ENCODE measurements at places on chromosomes 5 and 9.
A peak's percentile ranks its signal among the peaks of the same experiment; 100 is the strongest.

DNA sequence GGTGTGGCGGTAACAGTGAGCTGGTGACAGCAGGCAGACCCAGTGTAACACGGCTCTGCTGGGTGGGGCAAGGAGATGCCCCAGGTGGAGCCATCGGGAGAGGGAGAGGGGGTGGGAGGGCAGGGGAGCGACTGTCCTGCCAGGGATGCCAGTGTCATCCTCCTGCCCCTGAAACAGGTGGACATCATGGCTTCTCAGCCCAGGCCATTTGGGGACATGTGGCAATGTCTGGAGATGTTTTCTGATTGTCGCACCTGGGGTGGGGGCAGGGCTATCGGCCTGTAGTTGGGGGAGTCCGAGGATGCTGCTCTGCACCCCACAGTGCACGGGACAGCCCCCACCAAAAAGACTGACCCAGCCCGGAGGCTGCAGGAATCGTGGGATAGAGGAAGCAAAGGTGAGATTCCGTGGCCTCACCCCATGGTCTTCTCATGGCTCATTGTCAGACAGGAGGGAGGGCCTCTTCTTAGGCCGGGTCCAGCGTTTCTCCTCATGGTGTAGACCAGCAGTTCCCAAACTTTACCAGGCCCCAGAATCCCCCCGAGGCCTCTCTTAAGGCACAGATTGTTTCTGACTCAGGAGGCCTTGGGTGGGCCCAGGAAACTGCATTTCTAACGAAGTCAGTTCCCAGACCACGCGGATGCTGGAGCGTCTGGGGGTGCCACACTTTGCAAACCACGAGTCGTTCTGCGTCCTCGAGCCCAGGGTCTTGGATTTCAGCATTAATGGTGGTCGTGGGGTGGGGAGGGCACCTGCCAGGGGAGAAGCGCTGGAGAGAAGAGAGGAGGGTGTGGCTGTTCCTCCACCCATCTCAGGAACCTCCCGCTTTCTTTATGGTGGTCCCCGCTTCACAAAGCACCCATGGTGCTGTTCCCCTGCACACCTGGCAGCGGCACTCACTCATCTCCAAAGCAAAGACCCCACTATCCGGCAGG lies 11.0 kb downstream of the COL5A1 start:
- no peak for DNase-seq

GRCh38 chr5:72511366-72511765 lies 4.2 kb upstream of the ZNF366 start:
- no peak for DNase-seq

GRCh38 chr5:73118391-73118973 lies 1.9 kb upstream of the TMEM171 start:
- DNase-seq, result peak; percentile 64

GRCh38 chr5:83724935-83725334 lies 4.3 kb upstream of the HAPLN1 start:
- peak; percentile 72 for DNase-seq

DNA sequence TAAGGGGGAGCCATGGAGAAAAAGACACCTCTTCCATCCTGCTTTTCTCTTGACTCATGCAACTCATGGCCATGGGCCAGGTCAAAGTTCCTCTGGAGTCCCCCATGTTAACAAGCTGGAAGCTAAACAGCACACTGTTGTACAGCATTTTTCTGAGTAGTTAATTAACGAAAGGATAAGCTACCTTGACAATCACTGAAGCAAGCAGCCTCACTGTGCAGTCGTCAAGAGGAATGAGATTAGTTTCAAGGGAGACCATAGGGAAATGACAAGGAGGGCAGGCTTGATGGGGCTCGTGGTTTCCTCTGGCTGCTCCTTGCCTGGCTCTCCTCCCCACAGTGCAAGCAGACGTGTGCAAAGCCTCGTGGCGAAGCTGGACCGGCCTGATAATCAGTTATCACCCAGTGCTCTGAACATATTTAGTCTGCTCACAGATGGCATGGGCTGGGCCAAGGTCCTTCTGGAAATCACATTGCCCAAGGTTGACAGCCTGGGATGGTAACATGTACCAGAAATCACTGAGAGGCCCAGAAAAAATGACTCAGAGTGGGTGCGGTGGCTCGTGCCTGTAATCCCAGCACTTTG lies 209.5 kb downstream of the SLIT3 start:
- DNase-seq, result no peak

- DNase-seq, result no peak
These were observed 108.4 kb upstream of the NREP start for GRCh38 chr5:111865356-111865755.

DNA sequence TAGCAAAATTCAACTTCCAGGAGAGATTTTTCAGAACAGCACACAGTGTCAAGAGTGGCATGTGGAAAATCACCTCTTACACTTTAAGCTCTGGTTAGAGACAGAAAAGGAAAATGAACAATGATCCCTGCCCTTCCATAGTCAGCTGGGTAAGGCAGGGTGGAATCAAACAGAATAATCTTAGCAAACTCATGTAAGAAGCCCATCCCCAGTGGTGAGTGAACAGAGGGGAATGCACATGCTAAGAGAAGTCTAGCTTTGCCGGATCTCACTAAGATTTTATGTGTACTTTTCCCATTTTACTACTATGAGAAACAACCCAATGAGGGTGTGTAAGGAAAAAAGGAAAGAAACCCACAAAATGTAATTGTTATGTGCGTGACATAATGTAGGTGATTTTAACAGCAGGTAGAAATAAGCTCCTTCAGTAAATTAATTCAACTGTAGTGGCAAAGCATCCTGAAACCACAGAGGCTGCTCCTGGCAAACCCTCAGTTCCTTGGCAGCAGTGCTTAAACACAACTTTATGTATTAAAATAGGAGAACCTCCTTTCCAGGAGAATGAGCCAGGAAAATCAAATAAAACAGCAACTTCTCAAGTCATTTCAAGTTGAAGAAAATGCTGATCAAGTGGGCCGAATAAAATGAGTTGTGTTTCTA lies 366.0 kb upstream of the TRPC7 start:
- peak; percentile 41 for DNase-seq

DNA sequence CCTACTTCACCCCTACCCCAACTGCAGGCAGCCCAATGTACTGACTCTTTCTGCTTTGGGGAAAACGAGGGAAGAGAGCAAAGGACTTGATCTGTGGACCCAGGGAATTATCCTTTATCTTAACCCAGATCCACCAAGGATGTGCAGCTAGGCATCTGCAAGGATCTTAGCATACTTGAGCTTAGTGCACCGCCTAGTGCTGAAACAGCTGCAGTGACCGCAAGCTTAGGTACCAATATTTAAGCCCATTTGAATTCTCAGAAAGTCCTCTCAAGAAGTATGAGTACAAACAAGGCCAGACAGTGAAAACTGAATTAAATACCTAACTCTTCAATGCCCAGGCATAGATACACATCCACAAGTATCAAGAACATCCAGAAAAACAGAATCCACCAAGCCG lies 576.7 kb upstream of the ADAMTS16 start:
- no peak for DNase-seq

DNA sequence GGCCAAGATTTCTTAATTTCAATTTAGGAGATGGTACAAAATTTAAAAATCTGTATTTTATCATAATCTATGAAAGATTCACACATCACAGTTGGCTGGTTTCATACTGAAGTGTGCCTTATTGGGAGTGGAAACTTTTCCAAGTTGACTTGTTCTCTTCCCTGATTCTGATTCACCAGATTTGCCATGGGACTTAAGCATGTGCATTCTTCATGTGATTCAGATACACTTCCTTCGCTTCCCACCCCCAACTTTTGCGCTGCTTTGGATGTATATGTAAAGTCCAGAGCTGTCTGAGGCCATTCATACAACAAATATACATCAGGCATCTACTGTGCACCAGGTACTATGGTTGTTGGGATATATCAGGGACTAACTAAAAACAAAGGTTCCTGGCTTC lies 34.4 kb downstream of the CPEB4 start:
- no peak for DNase-seq

DNA sequence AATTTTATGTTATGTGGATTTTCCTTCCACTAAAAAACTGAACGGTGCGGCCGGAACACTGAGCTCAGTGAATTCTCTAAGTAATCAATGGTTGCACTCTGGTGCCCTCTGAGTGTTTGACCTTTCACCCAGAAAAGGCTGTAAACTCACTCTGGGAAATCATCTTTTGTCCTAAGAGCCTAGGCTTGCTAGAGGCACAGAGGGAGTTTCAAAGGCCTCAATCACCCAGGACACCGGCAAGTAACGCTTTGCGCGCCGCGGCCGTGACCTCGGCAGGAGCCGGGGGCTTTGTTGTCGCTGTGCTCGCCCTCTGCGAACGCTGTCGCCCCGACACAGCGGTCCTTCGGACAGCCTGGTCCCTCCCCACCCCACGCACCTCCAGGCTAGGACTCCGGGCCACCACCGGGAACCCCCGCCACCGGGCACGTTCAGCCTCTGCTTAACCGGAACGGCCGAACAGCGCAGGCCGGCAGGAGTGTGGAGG lies 703 bp downstream of the ISCA1 start:
- DNase-seq, result no peak

- peak; percentile 58 for DNase-seq
These were observed 30.5 kb downstream of the COL27A1 start for GRCh38 chr9:114185570-114186490.

Measured in NCI-H69 (cell line).